ENCODE measurements at places on chromosomes 1 and 21.

DNA sequence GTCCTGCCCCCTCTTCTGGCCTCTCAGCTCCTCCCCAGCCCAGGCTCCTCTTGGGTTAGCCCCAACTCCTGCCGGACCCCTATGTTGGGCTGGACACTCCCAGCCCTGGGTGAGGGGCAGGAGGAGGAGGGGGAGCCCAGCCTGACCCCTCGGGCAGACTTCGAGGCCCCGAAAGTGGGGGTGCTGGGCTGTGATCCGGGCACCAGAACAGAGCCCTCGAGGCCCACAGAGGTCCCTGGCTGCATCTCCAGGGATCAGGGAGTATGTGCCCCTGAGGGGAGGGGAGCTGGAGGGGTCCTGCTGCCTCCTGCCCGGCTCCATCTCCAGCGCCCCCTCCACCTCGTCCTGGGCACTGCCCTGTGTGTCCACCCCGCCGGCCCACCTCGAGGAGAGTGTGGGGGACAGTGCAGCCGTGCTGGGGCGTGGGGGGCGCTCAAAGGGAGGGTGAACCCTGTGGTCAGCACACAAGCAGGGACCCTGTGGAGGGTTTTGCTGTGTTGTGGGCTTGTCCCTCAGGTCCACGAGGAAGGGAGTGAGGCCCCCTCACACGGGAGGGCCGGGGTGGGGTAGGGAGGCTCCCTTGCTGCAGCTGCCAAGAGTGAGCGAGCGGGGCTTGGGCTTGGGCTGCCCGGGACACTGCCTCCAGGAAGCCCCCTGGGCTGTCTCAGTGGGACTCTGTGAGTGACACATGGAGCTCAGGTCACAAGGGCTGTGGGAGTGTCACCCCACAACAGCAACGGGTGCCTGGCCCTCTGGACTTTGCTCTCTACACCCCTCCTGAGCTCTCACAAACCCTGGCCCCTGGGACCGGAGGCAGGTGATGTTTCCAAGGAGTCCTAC is 54.4 kb downstream of the COL18A1 start:
- DNase-seq: no peak

GRCh38 chr1:190908691-190909090 is 431.0 kb upstream of the BRINP3 start:
- DNase-seq: no peak

DNA sequence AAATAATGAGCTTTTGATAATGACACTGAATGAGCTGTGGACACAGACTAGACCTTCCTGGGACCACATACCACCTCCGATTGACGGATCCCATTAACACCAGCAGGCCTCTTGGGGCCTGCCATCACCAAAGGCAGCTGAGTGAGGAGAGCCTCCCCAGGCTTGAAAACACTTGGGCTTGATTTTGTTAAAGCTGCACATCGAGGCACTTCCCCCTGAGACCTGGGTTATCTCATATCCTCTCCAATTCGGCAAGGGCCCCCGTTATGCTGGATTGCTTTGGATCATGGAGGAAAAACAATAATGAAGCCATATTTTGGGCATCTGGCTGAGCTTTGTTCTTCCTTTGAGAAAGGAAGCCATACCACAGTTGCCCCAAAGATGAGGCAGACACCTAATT is 143.0 kb downstream of the AJAP1 start:
- DNase-seq: no peak

DNA sequence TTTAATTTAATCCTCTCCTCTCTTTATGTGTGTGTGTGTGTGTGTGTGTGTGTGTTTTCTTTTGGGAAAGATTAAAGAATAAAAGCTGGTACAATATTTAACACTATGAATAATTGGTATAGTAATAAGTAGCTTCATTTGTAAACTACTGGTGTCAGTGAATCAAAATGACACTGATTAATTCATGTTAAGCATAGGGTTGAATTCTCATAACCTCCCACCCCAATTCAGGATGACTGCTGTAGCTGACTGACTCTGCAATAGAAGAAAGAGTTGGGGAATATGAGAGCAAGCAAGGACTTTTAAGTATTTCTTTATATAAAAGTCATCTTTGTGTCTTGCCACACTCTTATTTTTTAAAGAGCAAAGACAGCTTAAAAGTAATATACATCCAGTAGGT is 13.1 kb downstream of the SLC30A7 start:
- no peak for DNase-seq

DNA sequence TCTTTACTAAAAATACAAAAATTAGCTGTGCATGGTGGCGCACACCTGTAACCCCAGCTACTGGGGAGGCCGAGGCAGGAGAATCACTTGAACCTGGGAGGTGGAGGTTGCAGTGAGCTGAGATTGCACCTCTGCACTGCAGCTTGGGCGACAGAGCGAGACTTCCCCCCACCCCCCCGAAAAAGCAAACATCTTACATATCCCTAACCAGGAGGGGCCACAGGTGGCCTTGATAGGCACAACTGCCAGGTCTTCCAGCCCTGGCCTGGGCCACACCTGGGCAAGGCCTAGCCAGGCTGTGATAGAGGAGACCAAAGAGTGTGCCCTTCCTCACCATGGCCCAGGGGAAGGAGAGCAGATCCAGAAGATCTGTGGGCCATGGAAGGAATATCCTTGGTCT is 28.6 kb upstream of the POU3F1 start:
- no peak for DNase-seq

DNA sequence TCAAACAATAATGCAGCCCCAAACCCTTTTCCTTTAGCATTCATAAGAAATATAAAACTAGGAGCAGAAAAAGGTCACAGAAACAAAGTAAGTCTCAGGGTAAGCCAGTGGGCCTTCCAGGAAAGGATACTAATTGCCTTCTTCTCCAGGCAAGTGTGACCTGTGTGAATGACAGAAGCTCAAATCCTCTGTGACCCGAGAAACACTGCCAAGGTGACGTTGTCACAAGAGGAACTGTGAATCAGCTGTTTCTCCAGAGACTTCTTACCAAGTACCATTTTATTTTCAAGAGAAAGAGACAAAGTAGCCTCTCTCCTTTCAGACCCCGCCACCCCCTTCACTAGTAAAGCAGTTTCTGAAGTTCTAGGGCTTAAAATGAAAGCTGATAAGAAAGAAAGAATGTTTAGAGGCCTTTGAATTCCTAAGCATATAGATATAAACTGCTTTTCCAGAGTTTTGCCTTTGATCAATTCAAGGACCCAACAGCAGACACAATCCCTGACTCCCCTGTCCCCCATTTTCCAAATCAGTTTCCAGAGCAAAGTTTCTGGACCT is 155.6 kb downstream of the NUF2 start:
- DNase-seq: no peak

DNA sequence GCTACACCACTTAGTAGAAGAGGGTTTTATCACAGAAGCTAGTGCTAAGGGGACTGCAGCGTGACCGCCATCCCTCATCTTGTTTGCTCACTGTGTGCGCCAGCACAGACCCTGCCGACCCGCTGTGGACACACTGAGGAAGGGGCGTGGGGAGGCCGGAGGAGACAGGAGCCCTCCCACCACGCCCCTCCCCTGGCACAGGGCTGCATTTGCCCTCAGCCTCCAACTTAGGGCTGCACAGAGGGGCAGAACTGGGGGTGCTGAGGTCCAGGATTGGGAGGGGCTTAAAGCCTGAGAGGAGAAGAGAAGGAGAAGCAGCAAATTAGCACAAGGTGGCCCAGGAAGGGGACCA is 37.2 kb downstream of the RRP1 start:
- DNase-seq: no peak

GRCh38 chr1:161723459-161724141 is 2.3 kb downstream of the FCRLB start:
- no peak for DNase-seq

GRCh38 chr1:154865442-154866256 is 4.4 kb downstream of the KCNN3 start:
- DNase-seq: no peak

- no peak for DNase-seq
Measured at GRCh38 chr21:44461464-44462001, 6.2 kb downstream of the LRRC3 start.

DNA sequence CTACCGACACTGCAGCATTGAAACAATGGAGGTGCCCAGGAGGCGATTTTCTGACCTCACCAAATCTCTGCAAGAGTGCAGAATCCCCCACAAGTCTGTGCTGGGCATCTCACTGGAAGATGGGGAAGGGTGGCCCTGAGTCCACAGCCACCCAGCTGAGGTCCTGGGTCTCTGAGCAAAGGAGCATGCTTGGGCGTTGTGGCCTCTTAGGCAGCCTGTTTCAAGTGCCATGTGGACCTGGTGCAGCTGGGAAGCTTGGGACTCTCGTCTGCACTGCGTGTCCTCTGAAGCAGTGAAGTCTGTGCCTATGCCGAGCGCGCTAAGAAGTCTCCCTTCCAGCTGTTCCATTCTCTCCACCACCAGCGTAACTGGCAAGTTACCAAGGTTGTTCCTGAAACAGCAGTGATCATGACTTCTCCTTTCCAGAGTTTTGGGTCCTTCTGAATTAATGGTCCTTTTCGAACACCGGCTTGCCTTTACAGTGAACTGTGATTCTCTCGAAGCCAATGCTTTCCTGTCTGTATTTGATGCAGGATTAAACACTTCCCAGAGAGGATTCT is 5.0 kb upstream of the PLA2G2C start:
- no peak for DNase-seq

DNA sequence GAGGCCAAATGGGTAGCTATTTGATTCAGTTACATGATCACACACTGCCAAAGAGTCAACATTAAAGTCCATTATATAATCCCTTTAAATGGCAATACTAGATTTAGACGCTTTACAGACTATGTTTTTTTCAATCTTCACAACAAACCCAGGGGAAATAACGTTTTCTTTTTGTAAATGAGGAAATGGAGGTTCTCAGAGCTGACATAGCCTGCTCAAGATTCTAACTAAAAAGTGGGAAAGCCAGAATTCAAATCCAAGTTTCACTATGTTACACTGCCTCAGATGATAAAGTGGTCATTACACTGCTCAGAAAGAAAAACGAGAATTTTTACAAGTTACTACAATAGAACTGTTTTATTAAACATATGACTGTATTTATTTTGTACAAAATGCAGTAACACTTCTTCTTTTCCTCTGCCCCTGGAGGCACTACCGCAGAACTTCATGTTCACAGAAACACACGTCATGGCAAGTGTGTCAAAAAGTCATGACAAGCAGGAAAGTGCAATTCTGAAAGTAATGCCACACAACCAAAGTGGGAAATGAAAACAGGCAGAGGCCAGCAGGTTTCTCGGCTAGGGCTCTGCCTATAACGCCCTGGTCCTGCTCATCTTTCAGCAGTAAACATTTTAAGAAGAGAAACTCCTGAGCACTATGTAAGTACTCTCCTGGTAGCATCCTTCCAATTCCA is 19.0 kb downstream of the THEMIS2 start:
- peak; percentile 81 for DNase-seq
